Stimulated activated CD8-positive, alpha-beta memory T cell treated with anti-CD3 and anti-CD28 coated beads, Interleukin-4, amount 100 ng/mL, for 4 hours (primary cell): ENCODE measurements at places on chromosomes 3 and 15.
A peak's percentile ranks its signal among the peaks of the same experiment; 100 is the strongest.

GRCh38 chr3:15974647-15975046 is 176.9 kb upstream of the ANKRD28 start:
- no peak for DNase-seq

- no peak for DNase-seq
Measured at GRCh38 chr3:12371525-12372140, 82.8 kb downstream of the PPARG start.

DNA sequence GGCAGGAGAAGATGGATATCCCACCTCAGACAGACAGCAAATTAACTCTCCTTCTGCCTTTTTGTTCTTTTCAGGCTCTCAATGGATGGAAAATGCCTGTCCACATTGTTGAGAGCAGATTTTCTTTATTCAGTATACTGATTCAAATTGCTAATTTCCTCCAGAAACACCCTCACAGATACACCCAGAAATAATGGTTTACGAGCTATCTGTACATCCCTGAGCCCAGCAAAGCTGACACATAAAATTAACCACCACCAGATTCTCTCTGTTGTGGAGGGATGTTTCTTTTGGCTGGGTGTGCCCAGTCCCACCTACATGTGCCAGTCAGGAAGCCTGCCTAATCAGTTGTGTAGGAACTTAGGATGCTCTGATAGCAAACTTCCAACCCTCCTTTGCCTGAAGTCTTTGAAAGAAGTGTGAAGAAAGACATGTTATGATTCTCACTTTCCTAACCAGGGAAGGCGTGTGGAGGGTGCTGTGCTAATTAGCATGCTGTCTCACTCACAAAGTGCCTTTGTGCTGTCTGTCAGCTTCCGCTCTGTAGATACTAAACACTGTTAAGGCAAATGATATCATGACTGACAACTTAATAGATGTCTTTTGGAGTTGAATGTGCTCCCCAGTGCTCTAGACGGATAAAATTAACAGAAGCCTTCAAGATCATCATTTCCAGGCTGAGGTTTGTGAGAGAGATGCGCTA is 208.5 kb downstream of the CLSTN2 start:
- no peak for DNase-seq

DNA sequence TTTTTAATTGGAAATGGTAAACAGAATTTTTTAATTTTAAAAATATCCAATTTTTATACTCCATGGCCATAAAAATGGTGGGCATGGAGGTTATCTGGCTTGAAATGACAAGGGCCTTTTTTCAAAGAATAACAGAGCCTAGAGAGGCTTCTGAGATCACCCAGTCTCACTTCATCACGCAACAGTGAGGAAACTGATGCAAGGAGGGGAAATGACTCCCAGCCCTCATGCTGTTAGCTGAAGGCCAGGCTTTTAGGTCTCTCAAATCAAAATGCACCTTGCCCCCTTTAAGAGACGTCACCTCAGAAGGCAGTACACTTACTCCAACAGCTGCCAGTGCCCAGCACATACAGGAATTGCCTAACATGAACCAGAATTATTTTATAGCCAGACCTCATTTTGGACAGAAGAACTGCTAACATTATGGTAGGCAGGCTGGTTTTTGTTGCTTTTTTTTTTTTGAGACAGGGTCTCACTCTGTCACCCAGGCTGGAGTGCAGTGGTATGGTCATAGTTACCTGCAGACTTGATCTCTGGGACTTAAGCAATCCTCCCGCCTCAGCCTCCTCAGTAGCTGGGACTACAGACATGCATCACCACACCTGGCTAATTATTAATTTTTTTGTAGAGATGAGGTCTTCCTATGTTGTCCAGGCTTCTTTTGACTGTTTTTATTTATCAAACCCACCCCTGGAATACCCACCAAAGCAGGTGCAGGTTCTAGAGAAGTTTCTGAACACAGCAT is 9.1 kb downstream of the RAB43 start:
- no peak for DNase-seq

GRCh38 chr15:45457641-45458539 is 64.7 kb downstream of the SLC30A4 start:
- DNase-seq = peak; percentile 71

DNA sequence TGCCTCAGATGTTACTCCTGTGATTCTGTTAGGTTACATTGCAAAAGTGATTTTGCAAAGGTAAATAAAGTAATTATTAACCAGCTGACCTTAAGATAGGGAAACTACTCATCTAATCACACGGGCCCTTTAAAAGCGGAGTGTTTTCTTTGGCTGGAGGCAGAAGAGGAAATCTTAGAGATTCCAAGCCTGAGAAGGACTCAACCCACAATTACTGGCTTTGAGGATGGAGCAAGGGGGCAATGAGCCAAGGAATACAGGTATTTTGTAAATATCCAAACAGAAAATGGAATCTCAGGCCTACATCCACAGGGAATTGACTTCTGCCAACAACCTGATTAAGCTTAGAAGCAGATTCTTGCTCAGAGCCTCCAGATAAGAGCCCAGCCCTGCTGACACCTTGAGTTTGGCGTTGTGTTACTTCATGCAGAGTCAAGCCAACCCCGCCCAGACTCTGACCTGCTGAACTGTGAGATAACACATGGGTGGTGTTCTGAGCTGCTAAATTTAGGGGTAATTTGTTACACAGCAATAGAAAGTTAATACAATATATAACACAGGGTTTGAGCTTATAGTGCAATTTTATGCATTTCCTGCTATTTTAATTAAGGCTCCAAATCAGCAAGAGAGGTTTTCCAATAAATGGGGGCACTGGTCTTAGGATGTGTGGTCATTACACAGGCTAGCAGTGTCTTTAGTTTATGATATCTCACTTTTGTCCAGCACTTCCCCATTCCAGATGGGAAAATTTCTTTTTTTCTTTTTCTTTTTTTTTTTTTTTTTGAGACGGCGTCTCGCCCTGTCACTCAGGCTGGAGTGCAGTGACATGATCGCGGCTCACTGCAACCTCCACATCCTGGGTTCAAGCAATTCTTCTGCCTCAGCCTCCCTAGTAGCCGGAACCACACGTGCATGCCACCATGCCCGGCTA is 19.5 kb downstream of the NFKBIZ start:
- no peak for DNase-seq

DNA sequence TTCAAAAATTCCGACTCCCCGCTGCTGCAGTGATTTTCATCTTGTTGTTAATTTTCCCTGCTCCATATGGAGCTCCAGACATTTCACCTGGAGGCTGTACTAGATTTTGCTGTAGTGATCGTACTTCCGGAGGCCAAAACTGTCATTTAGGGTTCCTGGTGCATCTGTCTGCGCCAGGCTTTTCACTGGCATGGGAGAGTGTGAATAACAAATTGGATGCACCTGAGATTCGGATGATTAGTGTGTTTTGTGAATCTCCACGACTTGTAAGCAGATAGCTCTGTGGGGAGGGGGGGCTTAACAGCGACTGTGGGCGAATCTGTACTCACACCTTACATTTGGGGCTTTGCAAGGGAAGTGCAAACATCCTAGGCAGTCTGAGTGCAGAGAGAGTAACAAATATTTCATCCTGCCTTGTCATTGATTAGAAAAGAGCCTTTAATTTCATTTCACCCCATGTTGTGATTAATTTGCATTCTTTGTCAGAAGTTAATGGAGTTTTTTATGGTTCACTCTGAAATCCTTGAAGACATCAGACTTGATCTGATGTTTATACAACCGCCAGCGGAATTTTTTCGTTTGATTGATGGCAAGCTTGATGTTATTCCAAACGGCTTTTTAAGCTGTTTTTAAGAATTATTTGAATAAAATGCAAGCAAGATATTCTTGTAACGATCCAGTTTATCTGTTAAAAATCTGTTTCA is 92.5 kb upstream of the SKOR1 start:
- DNase-seq = no peak

DNA sequence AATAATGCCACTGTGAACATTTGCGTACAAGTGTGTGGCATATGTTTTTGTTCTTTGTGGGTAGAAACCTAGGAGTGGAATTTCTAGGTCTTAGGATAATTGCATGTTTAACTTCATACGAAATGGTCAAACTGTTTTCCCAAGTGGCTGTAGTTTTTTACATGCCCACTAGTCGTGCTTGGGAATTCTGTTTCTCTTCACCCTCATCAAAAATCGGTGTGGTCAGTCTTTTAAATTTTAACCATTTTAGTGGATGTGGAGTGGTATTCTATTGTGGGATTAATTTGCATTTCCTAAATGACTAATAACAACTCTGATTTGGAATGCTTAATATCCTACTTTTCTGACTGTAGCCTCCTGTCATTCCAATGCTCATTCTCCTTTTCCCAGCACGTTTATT is 27.6 kb downstream of the ZFAND6 start:
- no peak for DNase-seq

- DNase-seq = no peak
Measured at GRCh38 chr15:29864501-29864900, 42.2 kb upstream of the TJP1 start.

- DNase-seq = no peak
Measured at GRCh38 chr3:17771177-17772017, 29.0 kb upstream of the TBC1D5 start.

GRCh38 chr15:92681141-92681631 is 25.6 kb upstream of the FAM174B start:
- no peak for DNase-seq

DNA sequence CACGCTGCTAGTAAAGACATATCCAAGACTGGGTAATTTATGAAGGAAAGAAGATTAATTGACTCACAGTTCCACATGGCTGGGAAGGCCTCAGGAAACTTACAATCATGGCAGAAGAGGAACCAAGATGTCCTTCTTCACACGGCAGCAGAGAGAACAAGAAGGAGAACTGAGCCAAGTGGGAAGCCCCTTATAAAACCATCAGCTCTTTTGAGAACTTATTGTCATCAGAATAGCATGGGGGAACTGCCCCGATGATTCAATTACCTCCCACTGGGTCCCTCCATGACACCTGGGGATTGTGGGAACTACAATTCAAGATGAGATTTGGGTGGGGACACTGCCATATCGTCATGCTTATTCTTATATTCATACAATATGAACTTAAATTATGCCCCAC is 49.0 kb downstream of the DUT start:
- DNase-seq = no peak

DNA sequence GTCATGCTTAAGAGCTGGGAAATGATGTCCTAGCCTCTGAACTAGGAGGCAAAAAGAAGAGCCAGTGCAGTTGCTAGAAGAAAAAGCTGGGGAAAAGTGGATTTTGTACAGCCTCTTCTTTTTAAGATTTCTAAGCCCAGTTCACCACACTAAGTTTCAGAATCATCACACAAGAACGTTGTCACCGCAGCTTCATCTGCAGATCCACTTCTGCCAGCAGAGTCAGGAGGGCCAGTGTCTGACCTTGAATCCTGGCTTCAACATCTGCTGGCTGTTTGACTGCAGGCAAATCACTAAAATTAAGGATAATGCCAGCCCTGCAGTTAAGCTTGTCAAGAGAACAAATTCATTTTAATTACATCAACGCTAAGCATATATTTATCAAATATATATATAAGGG is 36.2 kb downstream of the HDC start:
- DNase-seq = no peak

GRCh38 chr3:85100316-85100715 is 141.5 kb downstream of the CADM2 start:
- DNase-seq = no peak

DNA sequence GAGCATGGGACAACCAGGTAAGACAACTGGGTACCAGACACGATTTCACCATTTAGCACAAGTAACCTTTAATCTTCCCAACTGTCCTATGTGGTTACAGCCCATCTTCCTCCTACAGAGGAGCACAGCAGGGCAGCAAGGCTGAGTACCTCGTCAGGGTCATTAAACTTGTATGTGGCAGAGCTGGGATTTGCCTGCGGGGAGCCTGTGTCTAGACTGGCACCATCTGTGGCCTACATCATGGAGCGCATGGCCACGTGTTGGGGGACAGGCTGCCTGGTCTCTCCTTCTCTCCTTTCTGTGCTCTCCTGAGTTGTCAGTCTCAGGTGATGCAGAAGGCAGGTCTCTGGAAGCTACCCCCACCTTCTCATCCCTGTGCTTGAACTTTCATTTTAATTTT is 32.2 kb downstream of the GOLGA6A start:
- no peak for DNase-seq

GRCh38 chr15:97947465-97948260 is 12.8 kb upstream of the ARRDC4 start:
- no peak for DNase-seq

GRCh38 chr3:135083179-135083578 is 288.1 kb downstream of the EPHB1 start:
- DNase-seq = no peak

DNA sequence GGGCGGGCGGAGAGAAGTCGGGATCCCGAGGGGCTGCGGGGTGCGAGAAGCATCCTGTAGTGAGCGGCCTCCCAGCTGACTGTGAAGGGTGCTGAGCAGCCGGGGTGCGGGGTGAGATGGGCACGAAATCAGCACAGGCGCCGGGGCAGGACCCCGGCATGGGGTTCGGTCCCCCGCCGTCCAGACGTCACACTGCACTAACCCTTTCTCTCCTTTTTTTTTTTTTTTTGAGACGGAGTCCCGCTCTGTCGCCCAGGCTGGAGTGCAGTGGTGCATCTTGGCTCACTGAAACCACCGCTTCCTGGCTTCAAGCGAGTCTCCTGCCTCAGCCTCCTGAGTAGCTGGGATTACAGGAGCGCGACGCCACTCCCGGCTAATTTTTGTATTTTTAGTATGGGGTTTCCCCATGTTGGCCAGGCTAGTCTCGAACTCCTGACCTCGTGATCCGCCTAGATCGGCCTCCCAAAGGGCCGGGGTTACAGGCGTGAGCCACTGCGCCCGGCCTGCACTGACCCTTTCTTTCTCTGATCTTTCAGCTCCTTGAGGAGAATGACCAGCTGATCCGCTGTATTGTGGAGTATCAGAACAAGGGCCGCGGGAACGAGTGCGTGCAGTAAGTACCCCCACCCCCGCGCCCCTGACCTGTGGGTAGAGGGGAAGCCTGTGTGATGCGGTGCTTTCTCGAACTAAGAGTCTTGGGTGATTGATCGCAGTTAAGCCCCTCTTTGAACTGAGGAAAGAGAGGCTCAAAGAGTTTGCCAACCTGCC is 513 bp downstream of the SS18L2 start:
- no peak for DNase-seq

GRCh38 chr3:111714305-111714704 is 119.2 kb upstream of the ZBED2 start:
- no peak for DNase-seq

- no peak for DNase-seq
Measured at GRCh38 chr3:88589138-88589537, 439.4 kb downstream of the C3orf38 start.

- DNase-seq = no peak
Measured at GRCh38 chr3:16546186-16547010, 32.9 kb upstream of the RFTN1 start.

GRCh38 chr3:32110233-32110760 is 3.9 kb downstream of the GPD1L start:
- DNase-seq = no peak

- DNase-seq = no peak
Measured at GRCh38 chr3:173351886-173352285, 45.7 kb upstream of the NLGN1 start.

GRCh38 chr15:33567652-33568051 is 256.9 kb downstream of the RYR3 start:
- no peak for DNase-seq

- DNase-seq = no peak
Measured at GRCh38 chr3:11521167-11521566, 122.5 kb downstream of the VGLL4 start.

- no peak for DNase-seq
Measured at GRCh38 chr3:59290358-59290757, 240.5 kb upstream of the CFAP20DC start.
